ENCODE measurements at places on chromosomes 7 and 10. TPM values are rescaled to one million over a fixed set of nuclear protein-coding genes. Genes with fewer than 3 reads are reported as not detected.

BAZ1B gene
- 40.9 TPM for total RNA-seq

ABCC2 gene
- total RNA-seq, result 3.2 TPM

FFAR4 gene
- total RNA-seq, result 0.17 TPM

LRRC61 gene
- 6.8 TPM for total RNA-seq

DNA sequence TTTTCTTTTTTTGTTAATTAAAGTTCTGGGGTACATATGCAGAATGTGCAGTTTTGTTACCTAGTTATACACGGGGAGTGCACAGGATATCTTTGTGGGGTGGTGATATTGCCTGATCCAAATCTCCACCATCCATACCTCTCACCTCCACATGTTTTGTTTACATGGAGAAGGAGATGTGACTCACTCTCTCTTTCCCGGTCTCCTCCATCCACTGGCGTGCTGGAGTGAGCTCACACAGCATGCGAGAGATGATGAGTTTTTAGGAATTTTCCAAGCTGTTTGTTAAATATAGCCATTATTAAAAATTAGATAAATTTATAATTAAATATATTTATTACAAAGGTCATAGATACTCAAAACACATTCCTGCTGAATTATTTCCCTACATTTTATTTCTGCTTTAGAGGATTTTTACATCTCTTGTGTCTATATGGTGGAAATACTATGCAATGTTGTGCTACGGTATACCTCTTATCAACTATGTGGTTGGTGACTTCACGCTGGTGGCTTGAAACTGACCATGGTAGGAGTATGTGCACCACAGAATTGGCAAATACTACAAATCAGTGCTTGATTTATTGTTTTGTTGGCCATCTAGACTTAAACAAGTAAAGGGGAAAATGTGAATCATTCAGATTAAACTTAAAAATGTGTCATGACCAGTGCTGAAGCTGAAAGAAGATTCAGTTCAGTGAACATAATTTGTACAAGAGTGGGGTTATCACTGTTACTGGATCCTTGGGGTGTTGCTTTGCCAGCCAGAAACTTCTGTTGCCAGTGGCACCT lies 107.9 kb upstream of the FAM180A start:
- DNase-seq, result no peak

GRCh38 chr10:79181698-79182521 lies 113.1 kb downstream of the ZMIZ1 start:
- DNase-seq, result no peak

- no peak for DNase-seq
These were observed 306.2 kb upstream of the MKI67 start for GRCh38 chr10:128432423-128432822.

GRCh38 chr7:45123913-45124710 lies 12.6 kb upstream of the TBRG4 start:
- DNase-seq, result no peak

DNA sequence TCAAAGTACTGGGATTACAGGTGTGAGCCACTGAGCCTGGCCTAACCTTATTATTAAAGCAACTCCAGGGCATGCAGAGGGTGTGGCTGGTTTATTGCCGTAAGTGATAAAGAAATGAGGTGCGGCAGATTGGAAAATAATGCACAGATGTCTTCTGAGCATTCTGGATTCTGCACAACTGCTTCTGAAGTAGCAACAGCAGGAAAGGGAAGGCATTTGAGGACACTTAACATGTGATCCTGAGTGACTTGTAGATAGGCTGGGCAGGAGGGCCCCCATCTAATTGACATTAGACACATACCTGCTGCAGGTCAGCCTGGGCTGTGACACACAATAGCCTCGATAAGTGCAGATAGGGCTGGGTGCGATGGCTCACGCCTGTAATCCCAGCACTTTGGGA lies 5.6 kb downstream of the RHBDD2 start:
- no peak for DNase-seq

- DNase-seq, result no peak
These were observed 130.7 kb upstream of the NAMPT start for GRCh38 chr7:106415433-106415832.

DNA sequence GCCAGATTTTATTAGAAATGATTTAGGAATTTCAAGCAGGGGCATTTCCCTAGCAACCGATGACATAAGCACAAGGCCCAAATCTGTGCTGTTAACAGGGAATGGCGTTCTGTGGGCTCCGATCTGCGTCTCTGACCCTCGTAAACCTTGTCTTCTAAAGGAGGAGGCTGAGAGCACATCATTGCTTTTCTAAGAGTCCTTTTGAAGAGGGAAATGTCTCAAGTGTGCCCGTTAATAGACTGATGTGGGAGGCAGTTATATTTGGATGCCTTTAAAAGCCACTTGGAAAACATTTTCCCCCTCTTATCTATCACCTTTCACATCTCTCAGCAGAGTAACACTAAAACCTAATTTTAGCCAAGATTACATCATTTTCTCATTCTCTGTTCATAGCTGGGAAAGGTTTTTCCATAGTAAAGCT lies 424.1 kb upstream of the GALNT17 start:
- DNase-seq, result no peak

GRCh38 chr7:23017309-23017708 lies 3.4 kb upstream of the HYCC1 start:
- no peak for DNase-seq

DNA sequence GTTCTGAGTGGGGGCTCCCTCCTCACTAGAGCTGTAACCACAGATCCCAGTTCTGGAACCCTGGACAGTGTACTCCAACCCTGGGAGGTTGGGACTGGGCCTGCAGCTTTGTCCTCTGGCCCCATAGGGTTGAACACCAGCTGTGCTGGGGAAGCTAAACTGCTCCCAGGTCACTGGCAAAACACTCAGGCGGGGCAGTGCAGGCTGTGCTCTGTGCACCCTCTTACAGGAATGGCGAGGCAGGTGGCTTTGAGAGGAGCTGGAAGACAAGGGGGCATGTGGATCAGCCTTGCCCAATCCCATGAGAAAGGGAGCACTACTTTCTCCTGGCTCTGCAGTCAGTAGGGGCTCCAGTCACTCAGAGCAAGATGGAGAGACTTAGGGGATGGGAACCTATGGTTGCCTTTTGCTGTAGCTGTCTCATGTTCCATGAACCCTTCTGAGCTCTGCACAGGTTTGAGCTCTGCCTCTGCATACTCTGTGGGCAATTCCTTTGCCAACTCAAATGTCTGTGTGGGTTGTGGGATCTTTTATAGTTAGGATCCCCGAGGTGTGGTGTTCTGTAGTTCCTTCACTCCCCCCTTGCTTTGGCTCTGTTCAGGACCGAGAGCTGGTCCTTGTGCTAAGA lies 90.7 kb downstream of the SLC25A40 start:
- no peak for DNase-seq

- no peak for DNase-seq
These were observed 77.9 kb upstream of the LRRN3 start for GRCh38 chr7:111012799-111013675.

DNA sequence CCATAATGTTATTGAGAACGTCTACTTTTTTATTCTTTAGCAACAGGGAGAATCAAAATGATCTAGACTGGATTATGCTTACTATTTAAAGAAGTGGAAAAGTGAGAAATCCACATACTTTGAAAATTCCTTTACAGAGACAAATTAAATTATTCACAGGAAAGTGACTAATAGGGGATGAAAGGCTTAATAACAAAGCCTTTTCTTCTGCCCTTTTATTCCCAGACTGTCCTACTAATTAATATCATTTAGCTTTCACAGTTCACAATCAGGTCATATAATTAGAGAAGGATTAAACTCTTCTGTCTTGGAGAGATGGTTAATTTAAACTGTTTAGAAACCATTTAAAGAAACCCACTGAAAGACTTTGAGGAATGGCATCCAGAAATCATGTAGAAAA lies 58.8 kb downstream of the ARL4A start:
- DNase-seq, result no peak

- no peak for DNase-seq
These were observed 88.0 kb downstream of the FGFR2 start for GRCh38 chr10:121510201-121510771.

DNA sequence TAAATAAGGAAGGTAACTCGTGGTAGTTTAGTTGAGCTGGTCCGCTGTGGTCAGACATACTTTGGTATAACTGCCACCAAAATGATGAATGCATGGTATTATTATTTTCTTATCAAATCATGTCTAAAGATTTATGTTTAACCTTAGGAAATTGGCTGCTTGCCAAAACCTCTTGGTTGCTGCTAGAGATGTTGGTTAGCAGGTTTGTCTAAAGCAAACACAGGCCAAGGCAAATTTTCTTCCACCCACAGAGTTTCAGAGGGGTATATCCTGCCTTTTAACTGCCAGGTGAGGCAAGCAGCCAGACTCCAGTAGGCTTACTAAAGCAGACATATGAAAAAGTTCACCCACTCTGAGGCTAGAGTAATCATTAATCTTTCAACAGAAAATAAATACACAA lies 101.4 kb downstream of the SEMA3E start:
- DNase-seq, result no peak

All from gastrocnemius medialis (tissue), 4 donors.